Urothelium cell line (cell line): ENCODE measurements at places on chromosomes 3 and 15.

DNA sequence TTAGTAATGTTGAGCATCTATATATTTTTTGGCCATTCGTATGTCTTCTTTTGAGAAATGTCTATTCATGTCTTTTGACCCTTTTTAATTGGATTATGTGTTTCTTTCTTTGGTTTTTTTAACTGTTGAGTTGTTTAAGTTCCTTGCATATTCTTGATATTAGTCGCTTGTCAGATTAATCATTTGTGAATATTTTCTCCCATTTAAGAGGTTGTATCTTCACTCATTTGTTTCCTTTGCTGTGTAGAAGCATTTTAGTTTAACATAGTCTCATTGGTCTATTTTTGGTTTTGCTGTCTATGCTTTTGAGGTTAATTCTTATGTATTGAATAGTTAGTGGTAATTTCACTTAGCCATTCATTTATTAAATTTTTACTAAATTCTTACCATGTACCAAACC is 283.8 kb downstream of the ZPLD1 start:
- no peak for DNase-seq

- DNase-seq, result no peak
These were observed 462.3 kb upstream of the SGO1 start for GRCh38 chr3:20648294-20648693.

DNA sequence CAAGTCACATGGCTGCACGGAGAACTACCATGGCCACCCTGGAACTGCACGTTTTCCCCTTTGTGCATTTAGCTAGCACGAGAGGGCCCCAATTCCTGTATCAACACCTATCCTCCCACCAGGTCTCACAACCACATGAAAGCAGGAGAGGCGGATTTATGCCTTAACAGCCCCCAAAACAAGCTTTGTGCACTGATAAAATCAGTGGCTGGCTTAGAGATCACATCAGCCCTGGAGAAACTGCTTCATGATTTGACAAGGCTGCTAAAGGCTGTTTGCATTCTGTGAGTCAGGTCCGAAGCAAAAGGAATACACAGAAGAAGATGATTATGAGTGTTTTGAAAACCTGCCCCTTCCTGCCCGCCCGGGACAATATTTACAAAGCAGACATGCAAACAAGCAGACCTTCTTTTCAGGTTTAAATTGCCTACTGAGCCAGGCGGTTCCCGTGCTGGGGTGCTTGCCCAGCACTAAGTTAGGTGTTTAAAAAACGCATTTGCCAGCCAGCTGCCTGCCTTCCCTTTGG is 25.9 kb downstream of the CEMIP start:
- DNase-seq, result no peak

DNA sequence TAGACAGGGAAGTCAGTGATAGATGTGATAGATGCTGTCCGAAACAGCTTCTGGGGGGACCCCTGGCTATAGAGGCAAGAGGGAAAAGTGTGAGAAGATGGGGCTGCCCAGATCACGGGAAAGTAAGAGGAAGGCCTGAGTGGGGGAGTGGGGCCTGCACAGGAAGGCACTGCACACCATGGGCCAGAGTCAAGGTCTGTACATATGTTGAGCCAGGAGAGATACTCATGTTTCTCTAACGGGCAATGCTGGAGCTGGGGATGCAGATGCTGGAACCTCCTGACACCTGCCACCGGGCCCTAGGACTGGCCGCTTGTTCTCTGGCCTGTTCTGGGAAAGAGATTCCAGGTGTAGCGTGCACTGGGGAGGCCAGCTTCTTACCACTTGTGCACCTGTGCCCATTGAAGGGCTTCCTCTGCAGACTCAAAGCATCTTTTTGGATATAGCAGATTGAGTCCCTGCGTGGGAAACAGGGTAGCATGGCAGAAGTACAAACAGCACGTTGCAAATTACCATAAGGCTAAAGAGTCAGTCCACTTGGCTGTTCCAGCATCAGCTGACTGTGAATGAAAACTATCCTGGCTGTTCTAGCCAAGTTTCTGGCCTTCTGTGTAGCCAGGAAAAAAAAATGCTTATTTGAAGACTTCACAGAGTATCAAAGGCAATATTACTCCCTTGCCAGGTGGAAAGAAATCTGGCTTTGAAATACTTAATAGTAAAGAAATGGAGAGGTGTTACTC is 77.1 kb upstream of the GSK3B start:
- no peak for DNase-seq

GRCh38 chr3:58202917-58203360 is 7.8 kb downstream of the DNASE1L3 start:
- no peak for DNase-seq

DNA sequence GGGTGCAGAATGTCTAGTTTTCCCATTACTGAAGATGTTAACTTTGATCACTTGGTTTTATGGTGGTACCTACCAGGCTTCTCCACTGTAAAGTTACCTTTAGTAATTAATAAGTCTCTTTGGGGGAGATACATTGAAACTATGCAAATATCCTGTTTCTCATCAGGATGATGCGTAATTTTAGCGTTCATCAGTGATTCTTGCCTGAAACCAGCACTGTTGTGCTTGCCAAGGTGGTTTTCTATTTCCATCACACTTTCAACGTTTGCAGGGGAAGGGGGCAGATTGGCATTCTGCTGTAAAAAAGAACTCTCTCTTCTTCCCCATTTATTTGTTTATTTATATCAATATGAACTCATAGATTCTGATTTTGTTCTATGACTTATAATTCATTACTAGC is 61.0 kb downstream of the SSR3 start:
- DNase-seq, result no peak

GRCh38 chr3:124147946-124148345 is 156.0 kb upstream of the ROPN1 start:
- DNase-seq, result no peak

DNA sequence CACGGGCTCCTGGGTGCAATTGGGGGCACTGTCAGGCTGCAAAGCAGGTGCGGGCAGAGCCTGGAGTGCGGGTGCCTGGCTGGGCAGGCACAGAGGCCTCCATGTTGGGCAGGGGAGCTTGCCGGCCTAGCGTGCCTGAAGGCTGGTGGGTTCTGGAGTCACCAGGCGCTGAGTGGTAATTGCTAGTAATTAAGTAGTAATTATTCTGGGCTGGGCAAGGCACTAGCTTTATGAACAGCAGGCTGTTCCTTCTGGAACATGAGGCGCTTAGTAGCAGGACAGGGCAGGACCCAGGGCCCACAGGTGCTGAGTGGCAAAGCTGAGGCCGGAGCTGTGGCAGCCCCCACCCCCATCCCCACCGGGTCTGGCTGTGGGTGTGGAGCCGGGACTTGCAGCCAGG is 25.3 kb downstream of the PLXNA1 start:
- DNase-seq, result no peak

DNA sequence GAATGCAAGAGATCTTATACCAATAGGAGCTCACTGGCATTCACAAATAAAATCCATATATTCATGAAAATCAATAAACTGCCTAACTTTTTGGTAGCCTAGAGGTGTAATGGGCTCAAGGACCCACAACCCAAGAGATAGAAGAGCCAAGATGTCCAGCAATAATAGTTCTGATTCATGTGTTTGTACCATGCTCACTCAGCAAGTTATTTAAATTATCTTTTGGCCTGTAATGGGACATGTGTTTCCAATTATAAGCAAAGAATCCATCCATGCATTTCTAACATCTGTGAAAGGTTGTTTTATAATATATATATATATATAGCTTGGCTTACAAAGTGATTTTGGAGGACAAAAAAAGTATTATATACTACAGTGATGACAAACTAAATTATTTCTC is 29.7 kb upstream of the SHC4 start:
- no peak for DNase-seq
